ENCODE measurements at places on chromosomes 12 and 14.

DNA sequence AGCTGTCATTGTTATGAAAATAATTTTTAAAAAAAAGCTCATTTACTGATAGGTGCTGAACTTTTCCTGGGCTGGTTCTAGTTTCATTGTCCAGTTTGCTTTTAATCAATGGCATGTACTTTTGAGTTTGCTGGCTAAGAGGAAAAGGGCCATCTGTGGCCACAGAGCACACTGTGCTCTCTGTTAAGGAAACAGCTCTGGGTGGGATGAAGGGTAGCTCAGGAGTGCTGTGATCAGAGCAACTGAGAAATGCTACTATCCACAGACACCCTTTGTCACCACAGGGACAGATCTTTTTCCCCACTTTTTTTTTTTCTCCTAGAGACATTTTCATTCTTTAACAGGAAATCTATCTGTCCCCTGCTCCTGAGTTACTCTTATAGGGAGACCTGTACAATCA, 387.1 kb upstream of the PRICKLE1 start:
- no peak for DNase-seq

- DNase-seq = no peak
These were observed 303.3 kb downstream of the DPF3 start for GRCh38 chr14:72590577-72590976.

GRCh38 chr12:104510145-104510872, 53.6 kb downstream of the CHST11 start:
- no peak for DNase-seq

DNA sequence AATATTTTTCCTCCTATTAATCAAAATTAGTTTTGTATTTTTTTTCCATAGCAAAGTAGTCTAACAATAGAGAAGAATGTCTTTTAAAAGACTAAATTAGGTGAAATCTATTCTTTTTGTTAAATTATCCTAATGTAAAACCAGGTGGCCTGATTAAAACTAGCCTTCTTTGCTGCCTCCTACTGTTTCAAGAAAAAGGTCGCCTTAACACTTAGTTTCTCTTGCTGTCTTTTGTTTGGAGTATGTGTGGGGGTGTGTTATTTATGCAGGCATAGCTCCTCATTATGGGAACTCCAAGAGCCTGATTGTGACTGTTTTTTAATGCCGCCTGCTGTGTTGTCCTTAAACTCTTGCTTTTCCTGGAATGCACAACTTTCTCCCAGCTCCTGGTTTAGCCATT, 855.3 kb downstream of the DIO2 start:
- no peak for DNase-seq

- no peak for DNase-seq
These were observed 23.8 kb upstream of the MBIP start for GRCh38 chr14:36344211-36344610.

Measured in activated CD8-positive, alpha-beta memory T cell treated with anti-CD3 and anti-CD28 coated beads for 24 hours (primary cell).